ENCODE measurements at places on chromosomes 4 and X. TPM values are rescaled to one million over a fixed set of nuclear protein-coding genes. Genes with fewer than 3 reads are reported as not detected.
A peak's percentile ranks its signal among the peaks of the same experiment; 100 is the strongest.

DNA sequence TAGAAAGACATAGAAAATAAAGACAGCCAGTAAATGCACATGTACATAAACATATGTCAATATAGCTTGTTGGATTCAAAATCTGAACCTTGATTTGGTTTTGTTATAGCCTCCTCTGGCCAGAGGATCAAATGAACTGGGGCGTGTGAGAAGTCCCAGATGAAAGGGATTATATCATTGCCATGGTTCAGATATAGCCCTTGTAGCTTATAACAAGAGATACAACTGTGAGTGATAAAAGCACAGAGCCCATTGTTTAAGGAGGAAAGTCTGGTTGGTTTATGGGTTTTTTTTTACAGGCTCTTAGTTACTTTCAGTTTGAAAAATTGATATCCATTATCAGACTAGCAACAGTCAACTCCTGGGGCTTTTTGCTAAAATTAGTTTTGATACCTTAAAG, 101.7 kb upstream of the GLRA2 start:
- no peak for DNase-seq

- DNase-seq, result no peak
These were observed 45.6 kb downstream of the SEL1L3 start for GRCh38 chr4:25817059-25817681.

The TMPRSS11D gene
- total RNA-seq, result not detected

The NALF2 gene
- total RNA-seq, result 0.20 TPM

- no peak for DNase-seq
These were observed 2.1 kb downstream of the SEPTIN11 start for GRCh38 chr4:76951672-76952010.

DNA sequence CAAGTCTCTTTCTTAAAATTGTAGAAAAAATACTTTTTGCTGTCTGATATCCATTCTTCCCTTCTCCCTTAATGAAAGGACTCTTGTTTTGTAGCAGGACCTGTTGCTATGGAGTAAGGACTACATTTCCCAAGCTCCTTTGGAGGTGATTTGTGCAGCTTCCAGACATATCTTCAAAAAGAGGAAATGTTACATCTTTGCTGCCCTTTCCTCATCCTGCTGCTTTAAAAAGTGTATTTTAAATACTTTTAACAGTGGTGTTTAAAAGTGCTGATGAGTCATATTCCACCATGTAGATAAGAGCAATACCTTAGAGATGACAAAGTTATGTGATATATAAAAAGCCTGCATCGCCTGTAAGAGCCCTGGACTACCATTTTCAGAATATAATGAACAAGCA, 98.7 kb downstream of the CFAP299 start:
- DNase-seq, result no peak

DNA sequence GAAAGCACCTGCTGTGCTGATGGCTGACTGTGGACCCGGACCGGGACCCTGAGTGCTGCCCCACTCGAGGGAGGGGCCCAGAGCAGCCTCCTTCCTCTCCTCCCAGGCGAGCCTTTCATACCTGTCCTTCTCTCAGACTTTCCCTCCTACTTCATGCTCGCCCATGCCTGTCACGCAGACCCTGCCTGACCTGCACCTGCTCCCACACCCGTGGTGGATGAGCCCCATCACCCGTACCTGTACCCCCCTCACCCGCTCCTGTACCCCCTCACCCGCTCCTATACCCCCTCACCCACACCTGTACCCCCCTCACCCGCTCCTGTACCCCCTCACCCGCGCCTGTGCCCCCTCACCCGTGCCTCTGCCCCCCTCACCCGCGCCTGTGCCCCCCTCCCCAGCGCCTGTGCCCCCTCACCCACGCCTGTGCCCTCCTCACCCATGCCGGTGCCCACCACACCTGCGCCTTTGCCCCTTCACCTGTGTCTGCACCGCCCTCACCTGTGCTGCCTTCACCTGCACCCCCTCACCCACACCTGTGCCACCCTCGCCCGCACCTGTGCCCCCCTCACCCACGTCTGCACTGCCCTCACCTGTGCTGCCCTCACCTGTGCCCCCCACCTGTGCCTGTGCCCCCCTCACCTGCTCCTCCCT, 5.8 kb downstream of the MAEA start:
- no peak for DNase-seq

The HELT gene
- not detected for total RNA-seq

The KIAA1210 gene
- total RNA-seq, result not detected

DNA sequence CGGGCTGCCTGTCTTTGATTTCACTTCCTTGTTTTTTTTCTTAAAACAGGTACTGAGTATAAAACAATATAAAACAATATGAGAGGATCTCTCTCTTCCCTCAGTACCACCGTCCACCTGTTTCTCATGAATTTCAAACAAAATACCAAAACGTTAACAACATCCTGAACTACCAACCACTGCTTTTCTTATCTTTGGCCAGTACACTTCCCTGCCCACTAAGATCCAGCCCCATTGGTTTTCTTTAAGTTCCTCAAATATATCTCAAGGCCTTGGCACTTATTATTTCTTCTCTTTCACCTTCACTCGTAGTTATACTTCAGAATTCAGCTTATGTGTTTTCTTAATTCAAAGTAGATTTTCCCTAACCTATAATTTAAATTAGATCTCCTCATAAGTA, 370.2 kb upstream of the GRIA3 start:
- DNase-seq, result no peak

- no peak for DNase-seq
These were observed 120.0 kb downstream of the RAB28 start for GRCh38 chr4:13364172-13364571.

The PRKG2 gene
- total RNA-seq, result 0.60 TPM

DNA sequence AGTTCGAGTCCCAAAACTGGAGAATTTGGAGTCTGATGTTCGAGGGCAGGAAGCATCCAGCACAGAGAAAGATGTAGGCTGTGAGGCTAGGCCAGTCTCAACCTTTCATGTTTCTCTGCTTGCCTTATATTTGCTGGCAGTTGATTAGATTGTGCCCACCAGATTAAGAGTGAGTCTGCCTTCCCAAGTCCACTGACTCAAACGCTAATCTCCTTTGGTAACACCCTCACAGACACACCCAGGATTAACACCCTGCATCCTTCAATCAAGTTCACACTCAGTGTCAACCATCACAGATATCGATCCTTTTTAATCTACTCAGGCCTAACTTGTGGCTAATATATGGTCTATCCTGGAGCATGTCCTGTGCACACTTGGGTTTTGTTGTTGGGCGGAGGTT, 18.0 kb upstream of the MAEA start:
- no peak for DNase-seq

The SYNPO2 gene
- total RNA-seq, result 0.63 TPM

The PABPC1L2B gene
- total RNA-seq, result not detected

The LIMCH1 gene
- total RNA-seq, result not detected

GRCh38 chrX:70166601-70167590, 10.4 kb upstream of the DGAT2L6 start:
- DNase-seq, result no peak

GRCh38 chr4:145818011-145818410, 120.6 kb downstream of the ZNF827 start:
- no peak for DNase-seq

The ZBTB49 gene
- 7.4 TPM for total RNA-seq

- peak; percentile 85 for DNase-seq
These were observed 1.6 kb downstream of the TRPC3 start for GRCh38 chr4:121950212-121950679.

Measured in activated CD4-positive, alpha-beta memory T cell treated with anti-CD3 and anti-CD28 coated beads, Interleukin-2, amount 10 ng/mL, durations not matched to agents 7 days and 5 days (primary cell).